ENCODE measurements at places on chromosomes 3 and 15.

DNA sequence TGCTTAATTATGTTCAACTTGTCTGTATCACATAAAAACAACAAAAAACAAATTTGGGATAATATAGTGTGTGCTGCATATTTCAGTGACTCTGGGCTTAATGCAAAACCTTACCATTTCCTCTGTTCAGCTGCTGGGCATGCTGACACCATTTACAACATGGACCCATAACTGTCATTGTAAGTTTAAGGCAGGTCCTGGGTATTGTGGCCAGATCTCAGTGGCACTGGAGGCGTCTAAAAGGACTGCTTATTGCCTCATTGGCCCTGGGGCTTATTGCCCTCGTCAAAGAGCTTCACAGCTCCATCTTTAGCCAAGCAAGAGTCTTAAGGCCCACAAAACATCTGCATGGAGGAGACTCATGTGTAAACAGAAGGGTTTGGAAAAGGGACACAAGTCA lies 390.2 kb downstream of the NR2F2 start:
- DNase-seq, result no peak

GRCh38 chr3:14141602-14142341 lies 16.9 kb downstream of the TMEM43 start:
- DNase-seq, result no peak

- DNase-seq, result no peak
Observed at GRCh38 chr3:51382076-51382745, 2.9 kb upstream of the MANF start.

GRCh38 chr3:23837286-23837685 lies 31.5 kb downstream of the UBE2E1 start:
- DNase-seq, result no peak

- no peak for DNase-seq
Observed at GRCh38 chr15:58574631-58575030, 142.8 kb downstream of the LIPC start.

- no peak for DNase-seq
Observed at GRCh38 chr3:121665488-121665887, 4.8 kb upstream of the HCLS1 start.

- no peak for DNase-seq
Observed at GRCh38 chr3:152779653-152780052, 55.3 kb upstream of the P2RY1 start.

GRCh38 chr3:33139996-33140395 lies 26.2 kb downstream of the CRTAP start:
- no peak for DNase-seq

GRCh38 chr3:69749461-69749860 lies 10.2 kb downstream of the MITF start:
- no peak for DNase-seq

DNA sequence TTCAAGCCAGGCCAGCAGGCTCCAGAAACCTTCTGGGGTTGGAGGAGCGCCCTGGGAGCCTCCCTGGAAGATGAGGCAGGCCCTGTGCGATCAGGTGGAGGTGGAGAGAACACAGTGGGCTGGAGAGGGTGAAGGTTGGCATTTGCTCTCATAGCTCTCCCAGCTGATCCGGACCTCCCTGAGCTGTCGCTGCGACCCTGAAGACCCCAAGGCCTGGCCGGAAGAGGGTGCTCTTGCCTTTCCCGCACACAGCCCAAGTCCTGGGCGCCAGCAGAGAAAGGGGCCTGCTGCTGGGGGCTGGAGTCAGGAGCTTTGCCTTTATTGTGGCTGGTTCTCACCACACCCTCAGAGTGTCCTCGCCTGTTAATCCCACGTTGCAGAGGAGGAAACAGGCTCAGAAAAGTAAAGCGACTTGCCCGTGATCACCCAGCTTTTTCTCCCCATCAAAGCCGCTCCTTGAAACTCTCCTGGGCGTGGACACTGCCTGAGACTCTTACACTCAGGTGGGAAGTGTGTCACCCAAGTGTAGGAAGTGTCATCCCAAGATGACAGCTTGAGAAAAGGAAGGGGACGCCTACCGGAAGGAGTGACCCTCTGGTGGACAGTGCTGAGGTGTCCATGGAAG lies 8.6 kb upstream of the RPL29 start:
- peak; percentile 50 for DNase-seq

- no peak for DNase-seq
Observed at GRCh38 chr3:5769825-5770224, 582.3 kb downstream of the EDEM1 start.

- DNase-seq, result peak; percentile 52
Observed at GRCh38 chr3:171842864-171843518, at the start of gene TMEM212. TMEM212 (plus strand) TSS chr3:171843349; CDS start chr3:171843384, 35 bp downstream.

- DNase-seq, result no peak
Observed at GRCh38 chr15:39285663-39286062, 295.2 kb upstream of the THBS1 start.

DNA sequence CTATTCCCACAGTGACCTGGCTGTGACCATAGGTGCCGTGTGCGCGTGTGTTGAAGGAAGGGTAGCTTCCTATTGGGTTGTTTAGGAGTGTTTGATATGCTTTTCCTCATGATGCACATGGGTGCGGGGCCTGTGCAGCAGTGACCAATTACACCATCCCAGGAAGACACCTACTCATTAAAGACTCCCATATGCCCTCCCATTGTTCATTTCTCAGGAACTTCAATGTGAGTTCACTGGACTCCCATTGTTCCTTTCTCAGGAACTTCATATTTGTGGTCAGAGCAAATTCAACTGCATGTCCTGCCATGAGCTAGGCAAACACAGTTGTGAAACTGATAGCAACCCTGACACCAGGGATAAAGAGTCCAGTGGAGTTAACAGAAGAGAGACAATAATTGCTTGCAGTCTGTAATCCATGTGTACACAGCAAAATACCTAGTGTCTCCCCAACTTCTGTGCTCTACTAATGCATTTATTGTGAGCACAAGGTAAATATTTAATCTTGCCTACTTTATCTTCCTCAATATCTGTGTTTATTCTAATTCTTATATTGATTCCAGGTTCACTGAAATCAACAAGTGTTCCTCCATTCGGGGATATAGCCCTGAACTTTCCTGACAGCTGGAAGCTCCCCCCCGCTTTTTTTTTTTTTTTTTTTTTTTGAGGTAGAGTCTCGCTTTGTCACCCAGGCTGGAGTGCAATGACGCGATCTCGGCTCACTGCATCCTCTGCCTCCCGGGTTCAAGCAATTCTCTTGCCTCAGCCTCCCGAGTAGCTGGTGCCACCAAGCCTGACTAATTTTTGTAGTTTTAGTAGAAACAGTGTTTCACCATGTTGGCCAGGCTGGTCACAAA lies 57.5 kb upstream of the GCNT3 start:
- peak; percentile 63 for DNase-seq

GRCh38 chr3:186708983-186709679 lies 8.0 kb upstream of the KNG1 start:
- no peak for DNase-seq

DNA sequence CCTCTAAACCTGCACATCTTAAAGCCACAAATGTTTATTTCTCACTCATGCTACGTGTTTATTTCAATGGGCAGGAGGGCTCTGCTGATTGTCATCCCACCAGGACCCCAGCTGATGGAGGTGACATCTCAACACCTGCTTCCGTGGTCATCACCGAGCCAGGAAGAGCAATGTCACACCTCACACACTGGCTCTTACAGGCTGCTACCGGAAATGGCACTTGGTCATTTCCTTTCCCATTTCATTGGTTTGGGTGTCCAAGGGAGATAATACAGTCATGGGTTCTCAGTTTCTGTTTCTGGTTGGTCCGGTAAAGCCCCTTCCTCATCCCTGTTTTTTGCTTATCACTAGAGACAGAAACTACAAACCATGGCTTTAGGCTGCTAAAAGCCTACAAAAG lies 41.9 kb downstream of the ABHD2 start:
- DNase-seq, result no peak

DNA sequence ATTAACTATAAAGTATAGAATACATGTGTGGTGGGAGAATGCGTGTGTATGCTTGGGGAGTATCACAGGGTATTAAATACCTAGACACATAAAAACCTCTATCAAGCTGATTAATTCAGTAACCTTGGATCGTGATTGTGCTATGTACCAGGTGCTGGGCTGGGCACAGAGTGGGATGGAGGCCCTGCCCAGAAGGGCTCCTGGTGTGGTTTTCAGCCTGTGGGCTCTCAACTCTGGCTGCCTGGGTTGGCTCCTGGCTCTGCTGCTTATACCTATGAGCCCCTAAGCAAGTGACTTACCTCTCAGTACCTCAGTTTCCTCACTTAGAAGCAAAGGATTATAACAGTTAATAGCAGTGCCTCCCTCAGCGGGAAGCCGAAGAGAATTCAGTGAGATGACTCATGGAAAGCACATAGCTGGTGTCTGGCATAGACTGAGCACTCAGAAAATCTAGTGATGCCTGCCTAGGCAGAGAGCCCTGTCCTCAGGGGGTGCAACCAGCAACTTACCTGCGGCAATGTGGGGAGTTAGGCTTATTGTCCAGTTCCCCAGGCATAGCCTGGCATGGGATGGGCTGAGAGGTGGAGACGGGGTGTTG lies 90.6 kb upstream of the MYZAP start:
- DNase-seq, result peak; percentile 58

DNA sequence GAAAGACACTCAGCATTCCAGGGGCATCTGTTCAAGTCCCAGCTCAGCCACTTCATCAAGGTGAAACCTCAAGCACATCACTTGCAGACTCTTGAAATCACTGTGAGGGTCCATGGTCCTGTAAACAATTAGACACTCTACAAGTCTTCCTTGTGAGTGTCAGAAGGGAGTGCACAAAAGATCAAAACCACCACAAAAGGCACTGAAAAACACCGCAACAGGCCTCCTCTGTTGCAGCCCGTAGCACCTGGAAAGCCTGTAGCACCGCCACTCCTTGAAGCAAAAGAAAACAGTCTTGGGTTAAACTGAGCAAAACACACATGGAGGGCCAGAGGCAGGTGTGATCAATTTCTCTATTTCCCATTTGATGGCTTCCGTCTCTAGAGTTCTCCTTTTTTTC lies 63.8 kb upstream of the SNRK start:
- DNase-seq, result no peak

- DNase-seq, result peak; percentile 49
Observed at GRCh38 chr15:60798821-60799220, 319.9 kb upstream of the ICE2 start.

GRCh38 chr3:2727610-2728318 lies 382.4 kb downstream of the IL5RA start:
- no peak for DNase-seq

GRCh38 chr3:106120356-106120755 lies 251.5 kb upstream of the CBLB start:
- DNase-seq, result peak; percentile 78

DNA sequence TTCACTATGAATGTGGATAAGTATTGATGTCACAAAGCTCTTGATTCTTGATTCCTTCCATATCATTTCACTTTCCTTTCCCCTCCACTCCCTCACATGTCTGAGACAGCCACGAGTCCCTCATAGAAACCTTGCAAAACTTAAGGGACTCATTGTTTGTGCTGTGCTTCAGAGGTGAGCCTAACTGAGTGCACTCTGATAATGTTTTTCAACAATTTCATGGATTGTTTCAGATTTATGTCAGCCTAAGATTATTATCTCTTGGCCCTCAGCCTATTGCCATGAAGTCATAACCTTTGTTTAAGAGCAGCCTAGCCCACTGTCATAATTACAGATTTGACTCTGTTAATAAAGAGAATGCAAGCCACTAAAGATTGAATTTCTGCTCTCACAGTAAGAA lies 363.6 kb downstream of the MECOM start:
- no peak for DNase-seq

DNA sequence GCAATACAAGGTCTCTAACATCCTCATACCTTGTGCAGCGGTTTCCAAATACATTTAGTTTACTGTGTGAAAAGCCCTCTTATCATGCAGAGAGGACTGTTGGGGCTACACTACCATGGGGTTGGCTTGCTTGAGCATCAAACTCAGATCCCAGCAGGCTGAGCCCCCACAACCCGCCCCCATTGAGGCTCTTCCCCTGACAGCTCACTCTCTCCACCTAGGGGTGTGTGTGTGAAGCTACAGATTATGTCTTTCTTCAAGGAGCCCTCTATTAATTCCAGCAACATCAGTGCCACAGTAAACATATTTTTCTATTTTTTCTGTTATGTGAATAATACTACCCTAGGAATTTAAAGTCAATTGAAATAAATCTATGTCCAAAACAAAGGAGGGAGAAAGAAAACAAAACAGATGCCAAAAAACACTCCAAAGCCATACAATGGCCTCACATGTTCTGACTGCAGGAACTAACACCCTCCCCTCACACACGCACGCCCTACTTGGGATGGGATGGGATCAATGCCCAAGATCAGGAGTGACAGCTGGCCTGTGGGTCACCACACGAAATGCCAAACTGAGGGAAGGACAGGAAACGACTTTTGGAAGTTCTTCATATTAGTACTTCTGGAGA lies 14.7 kb downstream of the TM4SF4 start:
- peak; percentile 60 for DNase-seq

All from ELR (cell line).